ENCODE measurements at places on chromosomes 3 and 15.
A peak's percentile ranks its signal among the peaks of the same experiment; 100 is the strongest.

DNA sequence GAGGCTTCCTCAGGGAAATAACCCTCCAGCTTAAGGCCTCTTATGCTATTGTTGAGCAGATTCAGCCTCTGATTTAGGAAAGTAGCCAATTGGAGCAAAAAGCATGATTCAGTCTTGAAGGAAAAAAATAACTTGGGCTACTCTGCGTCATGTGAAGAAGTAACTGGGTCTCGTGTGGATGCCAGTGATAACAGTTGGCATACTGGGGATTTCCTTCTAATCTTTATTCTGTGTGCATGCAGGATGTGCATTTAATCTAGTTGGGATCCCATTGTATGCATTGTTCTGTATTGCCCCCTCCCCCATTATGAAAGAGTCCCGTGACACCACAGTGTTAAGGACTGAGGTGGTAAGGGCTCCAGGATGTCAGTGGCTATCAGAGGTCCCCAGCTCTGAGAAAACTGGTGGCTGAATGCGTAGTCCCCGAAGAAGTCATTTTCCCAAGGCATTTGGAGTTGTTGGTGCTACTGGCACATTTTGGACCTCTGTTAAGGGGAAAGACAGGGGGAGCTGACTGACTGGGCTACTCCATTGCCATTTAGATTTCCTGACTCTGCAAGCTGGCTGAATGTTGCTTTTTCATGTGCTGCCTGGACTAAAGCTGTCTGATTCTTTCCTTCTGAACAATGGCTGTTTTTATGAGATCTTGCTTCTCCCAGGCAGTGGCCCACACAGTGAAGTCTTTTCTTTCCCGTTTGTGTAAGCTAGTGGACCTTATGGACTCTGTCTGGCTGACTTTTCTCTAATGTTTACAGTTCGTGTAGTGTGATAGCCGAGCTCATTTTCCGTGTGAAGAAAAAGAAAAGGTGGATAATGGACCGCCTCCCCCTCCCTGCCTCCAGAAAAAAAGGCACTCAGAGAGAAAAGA, 38.4 kb upstream of the TRAK1 start:
- no peak for DNase-seq

DNA sequence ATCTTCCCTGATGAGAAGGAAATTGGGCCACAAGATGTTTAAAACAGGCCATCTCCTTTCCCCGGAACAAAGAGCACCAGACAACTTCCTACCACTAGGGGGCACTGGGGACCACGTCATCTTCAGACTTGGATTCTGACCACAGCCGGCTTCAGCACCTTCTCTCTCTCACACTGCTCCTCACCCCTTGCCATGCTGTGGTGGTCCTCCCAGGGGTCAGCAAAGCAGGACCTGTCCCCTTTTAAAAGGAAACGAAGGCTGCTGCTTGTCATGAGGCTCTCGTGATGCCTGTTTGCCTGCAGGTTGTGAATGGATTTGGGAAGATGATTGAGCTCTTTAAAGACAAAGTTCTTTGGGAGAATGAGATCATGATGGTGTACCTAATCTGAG, 16.2 kb downstream of the RFT1 start:
- peak; percentile 78 for DNase-seq

- no peak for DNase-seq
These were observed 43.0 kb upstream of the FBN1 start for GRCh38 chr15:48688493-48688892.

GRCh38 chr3:29583861-29584260, 303.0 kb downstream of the RBMS3 start:
- DNase-seq: no peak

DNA sequence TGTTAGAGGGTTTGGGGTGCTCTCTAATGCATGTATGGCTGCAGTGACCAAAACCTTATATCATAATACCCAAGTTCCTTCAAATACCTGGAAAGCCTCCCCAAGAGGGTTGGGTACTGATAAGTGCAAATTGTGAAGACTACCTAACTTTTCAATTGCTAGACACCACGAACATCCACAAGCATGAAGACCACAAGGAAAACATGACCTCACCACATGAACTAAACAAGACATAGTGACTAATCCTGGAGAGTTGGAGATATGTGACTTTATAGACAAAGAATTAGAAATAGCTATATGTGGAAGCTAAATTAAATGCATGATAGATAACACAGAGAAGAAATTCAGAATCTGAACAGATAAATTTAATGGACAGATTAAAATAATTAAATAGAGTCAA, 23.9 kb upstream of the AADACL2 start:
- DNase-seq: no peak

- no peak for DNase-seq
These were observed 692 bp downstream of the SCAANT1 start for GRCh38 chr3:63911509-63911872.

- peak; percentile 60 for DNase-seq
These were observed 23.4 kb upstream of the SLC2A2 start for GRCh38 chr3:171049861-171050444.

DNA sequence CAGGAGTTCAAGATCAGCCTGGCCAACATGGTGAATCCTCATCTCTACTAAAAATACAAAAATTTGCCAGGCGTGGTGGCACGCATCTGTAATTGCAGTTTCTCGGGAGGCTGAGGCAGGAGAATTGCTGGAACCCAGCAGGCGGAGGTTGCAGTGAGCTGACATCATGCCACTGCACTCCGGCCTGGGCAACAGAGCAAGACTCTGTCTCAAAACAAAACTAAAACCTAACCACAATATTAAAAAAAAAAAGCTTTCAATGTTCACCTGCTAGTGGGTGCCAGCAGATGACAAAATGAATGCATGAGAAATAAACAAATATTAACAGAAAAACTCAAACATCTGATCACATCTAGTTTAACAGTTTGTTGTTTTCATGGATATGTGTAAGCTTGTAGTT, 9.0 kb downstream of the SLC24A1 start:
- no peak for DNase-seq

DNA sequence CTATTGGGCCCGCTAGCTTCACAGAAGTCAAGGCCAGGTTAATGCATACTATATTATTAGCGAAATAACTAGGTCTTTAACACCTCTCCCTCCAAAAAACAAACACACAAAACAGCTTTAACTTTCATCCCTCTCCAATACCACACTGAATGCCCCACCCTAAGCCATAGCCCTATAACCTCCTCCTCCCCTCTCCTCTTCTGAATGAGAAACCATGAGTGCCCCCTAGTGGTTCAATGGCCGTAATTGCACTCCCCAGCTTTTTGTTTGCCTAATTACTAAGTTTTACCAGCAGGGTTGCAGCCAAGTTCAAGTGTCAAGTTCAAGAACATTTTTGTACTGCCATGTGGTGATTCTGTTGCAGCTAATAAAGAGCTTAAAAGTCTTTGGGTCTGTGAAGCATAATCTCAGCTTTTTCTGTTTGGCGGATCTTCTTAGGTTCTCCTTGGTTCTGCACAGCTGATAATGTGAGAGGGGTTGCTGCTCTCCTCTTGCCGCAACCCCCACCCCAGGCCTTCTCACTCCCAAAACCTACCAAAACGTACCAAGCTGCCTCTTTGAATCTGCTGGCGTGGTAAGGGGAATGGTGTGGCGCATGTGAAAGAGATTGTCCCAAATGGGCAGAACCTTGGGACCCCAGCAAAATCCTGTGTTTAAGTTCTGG, 57.9 kb downstream of the RPL22L1 start:
- DNase-seq: peak; percentile 82

DNA sequence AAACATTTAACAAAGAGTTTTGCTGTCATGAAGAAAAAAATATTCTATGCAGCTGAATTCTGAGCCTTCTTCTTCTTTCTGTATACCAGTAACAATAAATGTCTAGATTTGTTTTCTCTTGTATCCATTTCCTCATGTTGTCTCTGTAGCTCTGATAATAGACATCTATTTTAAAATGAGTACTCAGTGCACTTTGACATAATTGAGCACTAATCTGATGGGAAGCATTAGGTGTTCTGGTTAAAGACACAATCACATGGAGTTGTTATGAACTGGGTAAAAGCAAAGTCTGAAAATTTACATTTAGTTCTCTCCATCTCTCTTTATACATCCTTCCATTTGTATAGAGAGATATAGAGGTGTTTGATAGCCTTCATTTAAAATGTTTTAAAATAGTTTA, 230.0 kb downstream of the BCHE start:
- DNase-seq: no peak

- DNase-seq: peak; percentile 59
These were observed at the start of gene GPR87 for GRCh38 chr3:151316267-151316991. Gene GPR87, minus strand, starts transcription at chr3:151316820. Its CDS starts 16,720 bp downstream, at chr3:151300100.

DNA sequence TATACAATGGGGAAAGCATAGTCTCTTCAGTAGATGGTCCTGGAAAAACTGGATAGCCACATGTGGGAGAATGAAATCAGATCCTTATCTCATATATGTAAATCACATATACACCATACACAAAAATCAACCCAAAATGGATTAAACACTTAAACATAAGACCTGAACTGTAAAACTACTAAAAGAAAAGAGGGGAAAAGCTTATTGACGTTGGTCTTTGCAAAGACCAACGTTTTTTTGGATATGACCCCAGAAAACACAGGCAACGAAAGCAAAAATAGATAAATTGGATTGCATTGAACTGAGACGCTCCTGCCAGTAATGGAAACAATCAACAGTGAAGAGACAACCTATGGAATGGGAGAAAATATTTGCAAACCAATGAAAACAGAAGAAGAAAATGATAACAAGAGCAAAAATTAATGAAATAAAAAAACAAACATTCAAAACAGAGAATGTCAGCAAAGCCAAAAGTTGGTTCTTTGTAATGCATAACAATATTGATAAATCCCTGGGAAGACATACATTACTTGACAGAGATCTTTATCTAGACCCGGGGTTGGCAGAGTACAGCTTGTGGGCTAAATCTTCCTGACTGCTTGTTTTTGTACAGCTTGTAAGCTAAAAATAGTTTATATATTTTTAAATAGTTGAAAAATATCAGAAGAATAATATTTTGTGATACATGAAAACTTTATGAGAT, 86.9 kb downstream of the NEO1 start:
- no peak for DNase-seq

DNA sequence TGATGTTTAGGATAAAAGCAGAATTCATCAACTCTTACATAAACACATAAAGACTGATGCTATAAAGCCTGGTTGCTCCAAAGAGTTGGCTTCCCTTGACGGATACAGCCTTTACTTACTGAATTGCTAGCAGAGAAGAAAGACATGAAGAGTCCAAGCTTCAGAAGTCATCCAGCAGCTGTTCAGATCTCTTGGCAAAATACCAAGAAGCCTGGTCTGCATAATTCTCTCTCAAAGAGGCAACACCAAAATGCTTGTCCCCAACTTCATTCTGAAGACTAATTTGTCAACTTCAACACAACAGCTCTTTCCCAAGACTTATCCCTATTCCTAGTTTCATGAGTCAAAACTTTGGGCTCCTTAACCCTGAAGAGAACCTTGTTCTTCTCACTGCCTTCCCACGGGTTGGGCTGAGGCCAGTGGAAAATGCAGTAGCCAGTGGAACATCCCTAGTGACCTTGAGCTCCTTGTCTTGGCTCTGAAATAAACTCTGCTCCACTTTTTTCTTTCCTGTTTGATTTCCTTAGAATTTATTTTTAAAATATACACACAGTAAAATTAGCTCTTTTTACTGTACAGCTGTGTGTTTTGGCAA, 119.2 kb upstream of the THBS1 start:
- DNase-seq: no peak

DNA sequence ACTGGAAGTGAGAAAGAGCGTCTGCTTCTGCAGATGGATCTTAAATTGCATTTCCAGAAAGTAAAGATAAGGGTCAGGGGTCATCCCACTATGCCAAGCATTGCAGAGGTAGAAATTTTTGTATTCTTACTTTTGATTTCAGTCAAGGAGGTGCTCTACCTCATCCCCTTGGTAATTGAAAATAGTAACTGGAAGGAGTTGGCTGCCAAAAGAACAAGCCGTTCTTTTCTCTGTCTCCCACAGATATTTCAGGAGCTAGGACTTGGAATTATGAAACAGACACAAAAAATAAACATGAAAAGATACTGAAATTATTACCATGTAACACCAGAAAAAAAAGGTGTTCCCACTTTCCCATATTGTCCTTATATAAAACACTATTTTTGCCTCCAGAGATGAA, 309.9 kb upstream of the UMPS start:
- DNase-seq: no peak

DNA sequence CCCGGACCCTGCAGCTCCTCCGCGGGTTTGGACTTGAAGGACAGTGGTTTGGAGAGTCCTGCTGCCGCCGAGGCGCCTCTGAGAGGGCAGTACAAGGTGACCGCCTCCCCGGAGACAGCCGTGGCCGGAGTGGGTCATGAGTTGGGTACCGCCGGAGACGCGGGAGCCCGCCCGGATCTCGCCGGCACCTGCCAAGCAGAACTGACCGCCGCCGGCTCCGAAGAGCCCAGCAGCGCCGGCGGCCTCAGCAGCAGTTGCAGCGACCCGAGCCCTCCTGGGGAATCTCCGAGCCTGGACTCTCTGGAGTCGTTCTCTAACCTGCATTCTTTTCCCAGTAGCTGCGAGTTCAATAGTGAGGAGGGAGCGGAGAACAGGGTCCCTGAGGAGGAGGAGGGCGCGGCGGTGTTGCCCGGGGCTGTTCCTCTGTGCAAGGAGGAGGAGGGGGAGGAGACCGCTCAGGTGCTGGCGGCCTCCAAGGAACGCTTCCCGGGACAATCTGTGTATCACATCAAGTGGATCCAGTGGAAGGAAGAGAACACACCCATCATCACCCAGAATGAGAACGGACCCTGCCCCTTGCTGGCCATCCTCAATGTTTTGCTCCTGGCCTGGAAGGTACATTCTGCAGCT, 634 bp downstream of the MINDY2 start:
- peak; percentile 42 for DNase-seq

- no peak for DNase-seq
These were observed 342.1 kb downstream of the OCA2 start for GRCh38 chr15:27757052-27757451.
